ENCODE measurements at places on chromosomes 6 and 20.

- DNase-seq: no peak
Measured at GRCh38 chr20:4327956-4328355, 312.6 kb upstream of the RNF24 start.

GRCh38 chr6:144083172-144083571 is 12.2 kb downstream of the SF3B5 start:
- no peak for DNase-seq

DNA sequence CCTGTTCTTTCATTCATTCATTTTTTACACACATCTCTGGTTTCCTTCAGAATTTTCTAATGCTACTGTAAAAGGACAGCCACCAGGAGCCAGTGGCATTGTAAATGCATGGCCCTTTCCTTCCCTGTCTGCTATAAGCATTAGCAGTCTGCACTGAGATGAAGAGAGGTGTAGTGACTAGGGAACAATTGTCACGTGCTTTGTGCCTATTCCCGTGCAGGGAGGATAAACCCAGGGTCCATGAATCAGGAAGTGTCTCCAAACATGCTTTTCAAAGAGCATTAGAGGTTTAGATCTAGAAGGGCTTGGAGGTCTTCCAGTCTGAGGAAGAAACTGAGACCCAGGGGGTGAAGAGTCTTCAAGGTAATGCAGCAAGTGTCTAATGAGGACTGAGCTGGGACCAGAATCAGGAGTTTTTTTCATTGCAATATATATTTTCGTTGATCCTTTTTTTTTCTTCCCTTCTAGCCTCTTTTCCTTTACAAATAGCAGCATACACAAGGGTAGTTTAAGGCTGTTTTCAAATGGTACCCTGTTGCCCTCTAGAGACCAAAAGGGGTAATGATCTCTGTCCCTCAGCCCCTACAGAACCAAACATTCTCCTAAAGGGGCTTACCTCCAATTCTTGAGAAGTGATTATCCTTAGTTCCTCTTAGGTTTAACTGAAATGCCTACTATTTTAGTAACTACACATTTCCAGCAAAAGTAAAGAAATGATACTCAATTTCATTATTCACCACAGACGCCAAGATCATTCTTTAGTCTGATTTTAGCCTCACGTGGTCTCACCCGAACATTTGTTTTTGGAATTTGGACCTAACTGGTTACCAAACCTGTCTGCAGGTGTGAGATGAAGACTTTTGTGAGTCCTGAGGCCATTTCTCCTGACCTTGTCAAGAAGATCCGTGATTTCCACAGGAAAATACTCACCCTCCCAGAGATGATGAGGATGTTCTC is 6.6 kb downstream of the TRIM15 start:
- DNase-seq: peak; percentile 64

- no peak for DNase-seq
Measured at GRCh38 chr6:129908356-129908755, 47.2 kb upstream of the TMEM244 start.

GRCh38 chr6:111837641-111838500 is 35.4 kb downstream of the FYN start:
- DNase-seq: no peak

GRCh38 chr20:15364781-15365180 is 1027.4 kb upstream of the FLRT3 start:
- no peak for DNase-seq

GRCh38 chr6:46513533-46513932 is 22.3 kb upstream of the RCAN2 start:
- no peak for DNase-seq

GRCh38 chr6:85449388-85449817 is 480 bp upstream of the NT5E start:
- DNase-seq: peak; percentile 33

DNA sequence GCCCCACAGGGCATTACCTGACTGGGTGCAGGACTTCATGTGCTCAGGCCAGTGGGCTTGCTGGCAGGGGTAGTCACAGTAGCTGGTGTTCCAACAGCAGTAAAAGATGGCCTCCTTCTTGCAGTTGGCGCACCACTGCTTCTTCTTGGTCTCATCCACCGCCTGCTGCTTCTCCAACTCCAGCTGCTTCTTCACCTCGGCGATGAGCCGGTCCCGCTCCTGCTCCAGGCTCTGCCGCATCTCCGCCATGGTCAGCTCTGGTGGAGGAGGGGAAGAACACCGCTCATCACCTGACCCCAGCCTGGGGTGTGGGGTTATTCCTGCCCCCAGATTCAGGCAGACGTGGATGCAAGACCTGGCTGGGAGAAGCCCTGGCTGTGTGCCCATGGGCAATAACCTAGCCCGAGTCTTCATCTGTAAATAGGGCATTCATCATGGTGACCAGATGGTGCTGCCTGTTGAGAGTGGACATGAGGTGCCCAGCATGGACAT is 132.2 kb downstream of the ZMYND8 start:
- DNase-seq: no peak

DNA sequence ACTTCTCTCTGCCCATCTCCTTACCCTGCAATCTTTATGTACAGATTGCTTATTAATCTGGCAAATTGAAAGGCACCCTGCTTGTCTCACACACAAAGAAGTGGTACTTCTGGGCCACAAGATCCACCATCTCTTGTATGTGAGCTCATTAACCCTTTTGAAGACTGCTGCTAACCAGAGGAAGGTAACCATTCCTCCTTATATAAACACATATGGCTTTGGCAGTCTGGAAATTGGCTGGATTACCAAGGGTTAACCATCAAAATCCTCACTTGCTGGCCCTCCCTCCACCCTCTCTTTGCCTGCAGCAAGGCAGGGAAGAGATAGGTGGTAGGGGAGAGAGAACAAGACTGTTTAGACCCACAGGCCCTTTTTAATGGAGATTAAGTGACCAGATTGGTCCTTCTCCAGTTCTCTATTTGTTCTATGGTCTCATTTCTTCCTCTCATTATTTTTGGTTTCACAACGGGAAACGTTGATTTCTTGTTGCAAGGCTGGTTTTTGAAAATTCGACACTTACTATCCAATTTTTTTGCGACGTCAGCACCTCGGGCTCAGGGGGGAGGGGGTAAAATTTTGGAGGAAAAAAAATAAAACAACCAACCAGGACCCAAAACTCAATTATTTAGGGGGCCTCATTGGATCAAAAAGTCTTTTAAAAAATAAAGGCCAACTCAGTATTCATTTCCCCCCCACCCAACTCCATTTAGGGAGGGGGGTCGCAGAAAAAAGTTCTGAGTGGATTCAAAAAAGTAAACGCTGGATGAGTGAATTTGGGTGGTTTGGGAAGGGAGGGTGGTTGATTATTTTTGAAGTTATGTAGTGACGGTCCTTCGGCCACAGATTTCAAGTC is 859 bp downstream of the PPP1R10 start:
- DNase-seq: peak; percentile 75
